ENCODE measurements at places on chromosomes 2 and 18. TPM values are rescaled to one million over a fixed set of nuclear protein-coding genes. Genes with fewer than 3 reads are reported as not detected.

DNA sequence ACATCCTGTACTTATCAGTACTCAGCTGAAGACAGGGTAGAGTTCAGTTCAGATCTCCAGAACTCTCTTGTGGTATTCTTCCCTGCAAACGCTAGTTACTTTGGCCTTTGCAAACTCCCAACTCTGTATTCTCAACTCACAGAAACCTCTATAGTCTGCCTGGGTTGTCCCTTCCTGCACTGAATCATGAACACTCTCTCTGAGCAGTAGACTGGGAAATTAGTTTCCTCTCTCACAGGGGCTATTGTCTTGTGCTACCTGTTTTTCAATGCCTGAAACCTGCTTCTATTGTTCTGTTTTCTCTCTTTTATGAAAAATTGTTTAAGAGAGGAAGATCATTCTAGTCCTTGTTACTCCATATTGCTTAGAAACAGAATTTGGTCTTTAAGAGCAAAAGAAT lies 134.7 kb downstream of the VIT start:
- no peak for DNase-seq

GRCh38 chr18:67219821-67220220 lies 296.7 kb downstream of the DSEL start:
- DNase-seq = no peak

DNA sequence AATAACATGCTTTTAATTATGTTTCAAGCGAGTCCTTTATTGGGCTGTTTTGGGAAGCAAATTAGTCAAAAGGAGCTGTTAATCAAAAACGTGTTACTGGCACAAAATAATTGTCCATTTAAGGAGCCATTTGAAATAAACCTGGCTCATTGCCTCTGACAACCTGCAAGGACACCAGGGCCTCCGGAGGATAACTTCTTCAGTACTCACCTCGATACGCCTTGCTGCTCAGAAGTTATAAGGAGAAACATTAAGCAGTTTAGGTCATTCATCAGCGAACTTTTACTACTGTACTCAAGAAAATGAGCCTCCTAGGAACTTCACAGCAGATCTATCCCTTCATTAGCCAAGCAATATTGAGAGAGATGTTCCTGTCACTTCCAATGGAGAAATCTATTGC lies 1579.2 kb upstream of the ACVR2A start:
- DNase-seq = no peak

DNA sequence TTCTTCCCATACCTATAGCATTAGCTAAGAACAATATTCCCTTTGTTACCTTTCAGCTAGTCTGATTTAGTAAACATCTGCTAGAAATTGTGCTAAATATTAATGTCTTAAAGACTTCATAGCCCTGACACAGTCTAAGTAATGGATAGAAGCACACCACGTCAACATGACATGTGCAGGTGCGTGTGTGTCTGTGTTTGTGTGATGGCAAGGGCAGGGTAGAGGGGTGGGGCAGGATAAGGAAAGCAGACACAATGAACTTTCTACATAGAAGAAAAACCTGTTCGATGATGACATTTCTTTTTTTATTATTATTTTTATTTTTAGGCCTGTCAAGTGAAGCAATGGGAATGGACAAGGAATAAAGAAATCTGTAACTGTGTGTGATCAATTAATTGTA lies 223.3 kb downstream of the NOL4 start:
- no peak for DNase-seq

DNA sequence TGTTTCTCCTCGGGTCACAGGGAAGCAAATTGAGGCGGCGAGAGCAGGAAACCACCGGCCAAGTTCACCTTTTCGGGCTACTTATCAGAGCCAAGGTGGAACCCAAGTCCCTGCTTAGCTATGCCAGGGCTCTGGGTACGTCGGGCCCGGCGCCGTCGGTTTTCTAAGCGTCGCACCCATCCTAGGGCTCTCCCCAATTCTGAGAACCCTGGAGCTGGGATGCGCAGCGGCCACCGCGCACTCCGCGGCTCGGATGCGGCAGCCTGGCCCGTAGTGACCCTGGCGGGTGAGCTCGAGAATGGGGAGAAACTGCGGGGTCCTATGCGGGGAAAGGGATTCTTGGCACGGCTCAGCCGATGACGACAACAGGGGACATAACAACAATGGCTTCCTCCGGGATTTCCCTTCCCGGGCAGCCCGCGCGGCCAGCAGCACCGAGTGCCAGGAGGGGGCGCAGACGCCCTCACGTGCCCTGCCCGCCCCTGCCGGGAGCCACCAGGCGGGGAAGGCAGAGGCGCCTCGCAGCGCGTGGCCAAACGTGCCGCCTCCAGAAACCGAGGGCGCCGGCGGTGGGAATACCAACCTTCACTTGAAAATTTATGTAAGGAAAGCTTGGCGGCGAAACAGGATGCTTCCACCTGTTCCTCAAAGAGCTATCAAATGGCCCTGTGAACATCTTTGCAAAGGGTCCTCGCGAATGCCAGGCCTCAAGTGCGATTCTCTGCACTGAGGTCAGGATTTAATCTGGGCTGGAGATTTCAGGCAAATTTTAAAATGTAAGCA lies 2.1 kb upstream of the SLC30A3 start:
- DNase-seq = peak; percentile 96

DNA sequence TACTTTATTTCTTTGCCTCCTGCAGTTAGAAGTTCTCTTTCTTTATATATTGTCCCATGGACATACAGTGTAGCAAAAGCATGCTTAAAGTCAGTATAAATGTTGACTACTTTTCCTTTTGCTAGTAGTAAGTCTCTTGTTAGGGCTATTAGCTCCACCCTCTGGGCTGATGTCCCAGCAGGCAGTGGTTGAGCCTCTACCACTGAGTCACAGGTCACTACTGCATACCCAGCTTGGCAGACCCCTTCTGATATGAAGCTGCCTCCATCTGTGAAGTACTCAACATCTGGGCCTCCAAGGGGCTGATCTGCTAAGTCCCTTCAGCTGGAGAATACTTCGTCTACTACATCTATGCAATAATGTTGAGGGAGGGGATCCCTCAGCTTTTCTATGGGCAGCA lies 61.0 kb upstream of the SLC35G4 start:
- DNase-seq = no peak

DNA sequence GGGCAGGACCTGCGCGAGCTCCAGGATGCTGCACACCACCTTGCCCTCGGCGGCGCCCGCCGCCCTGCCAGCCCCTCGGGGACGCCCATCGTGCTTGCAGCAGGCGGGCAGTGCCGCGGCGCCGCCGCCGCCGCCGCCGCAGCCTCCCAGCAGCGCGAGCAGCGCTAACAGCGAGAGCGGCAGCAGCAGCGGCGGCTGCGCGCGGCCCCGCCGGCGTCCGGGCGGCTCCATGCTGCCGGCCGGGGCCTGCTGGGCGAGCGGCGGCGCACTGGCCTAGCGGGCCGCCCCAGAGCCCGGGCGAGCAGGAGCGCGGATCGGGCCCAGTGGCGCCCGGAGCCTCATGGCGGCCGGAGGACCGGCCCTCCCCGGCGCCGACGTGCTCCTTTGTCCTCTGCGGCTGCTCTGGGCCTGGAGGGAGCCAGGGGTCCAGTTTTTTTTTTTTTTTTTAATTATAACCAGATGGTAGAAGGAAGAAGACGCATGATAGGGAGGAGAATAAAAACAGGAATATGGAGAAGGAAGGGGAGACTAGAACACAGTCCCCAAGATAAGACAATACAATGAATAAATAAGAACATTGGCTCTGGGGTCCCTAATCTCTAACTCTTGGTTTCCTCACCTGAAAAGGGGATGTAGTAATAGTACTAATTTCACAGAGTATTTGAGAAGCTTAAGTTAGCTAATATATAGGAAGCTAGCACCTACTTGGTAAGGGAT lies 17.1 kb upstream of the ANKRD62 start:
- DNase-seq = peak; percentile 94

DNA sequence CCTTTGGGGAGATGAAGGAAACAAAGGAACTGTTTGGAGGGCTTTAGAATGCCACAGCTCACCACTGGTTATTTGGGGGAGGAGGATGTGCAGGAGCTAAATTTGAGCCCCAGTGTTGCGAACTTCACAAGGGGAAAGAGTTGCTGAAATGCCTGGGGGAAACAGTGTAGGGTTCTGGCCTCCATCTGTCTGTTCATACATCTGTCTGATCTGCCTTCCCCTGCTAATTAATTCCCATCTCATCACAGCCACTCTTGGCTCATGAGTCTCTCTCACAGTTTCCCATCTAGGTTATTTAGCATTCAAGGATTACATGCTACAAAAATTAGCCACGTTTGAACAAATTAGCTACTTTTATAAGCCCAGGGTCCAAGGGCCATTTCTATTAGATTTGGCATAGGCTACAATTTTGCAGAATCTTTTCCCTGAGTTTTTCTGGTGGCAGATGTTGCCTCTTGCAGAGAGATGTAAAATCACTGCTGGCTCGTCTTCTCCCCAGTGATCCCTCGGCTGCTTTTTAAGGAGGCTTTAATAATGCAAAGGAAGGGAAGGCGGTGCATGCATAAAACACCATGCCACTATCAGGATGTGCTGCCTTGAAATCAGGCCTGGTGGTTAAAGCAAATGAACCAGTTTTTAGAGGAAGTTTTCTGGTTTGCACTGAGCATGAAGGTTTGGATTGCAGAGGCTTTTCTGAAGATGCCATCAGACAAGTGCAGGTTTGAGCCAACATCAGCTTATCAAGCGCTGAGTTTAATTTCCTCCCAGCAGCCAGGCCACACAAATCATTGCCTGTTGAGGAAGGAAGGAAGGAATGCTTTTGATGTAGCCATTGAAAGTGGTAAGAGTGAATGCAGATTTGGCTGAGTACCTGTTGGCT lies 35.0 kb downstream of the ADD2 start:
- DNase-seq = no peak

- DNase-seq = no peak
These were observed 53.1 kb downstream of the CTDP1 start for GRCh38 chr18:79732721-79733025.

- DNase-seq = peak; percentile 81
These were observed 550.2 kb upstream of the SETBP1 start for GRCh38 chr18:44130376-44130942.

- no peak for DNase-seq
These were observed 157.1 kb upstream of the SCN7A start for GRCh38 chr2:166651080-166651675.

- no peak for DNase-seq
These were observed 34.1 kb upstream of the ASPRV1 start for GRCh38 chr2:69995511-69995910.

DNA sequence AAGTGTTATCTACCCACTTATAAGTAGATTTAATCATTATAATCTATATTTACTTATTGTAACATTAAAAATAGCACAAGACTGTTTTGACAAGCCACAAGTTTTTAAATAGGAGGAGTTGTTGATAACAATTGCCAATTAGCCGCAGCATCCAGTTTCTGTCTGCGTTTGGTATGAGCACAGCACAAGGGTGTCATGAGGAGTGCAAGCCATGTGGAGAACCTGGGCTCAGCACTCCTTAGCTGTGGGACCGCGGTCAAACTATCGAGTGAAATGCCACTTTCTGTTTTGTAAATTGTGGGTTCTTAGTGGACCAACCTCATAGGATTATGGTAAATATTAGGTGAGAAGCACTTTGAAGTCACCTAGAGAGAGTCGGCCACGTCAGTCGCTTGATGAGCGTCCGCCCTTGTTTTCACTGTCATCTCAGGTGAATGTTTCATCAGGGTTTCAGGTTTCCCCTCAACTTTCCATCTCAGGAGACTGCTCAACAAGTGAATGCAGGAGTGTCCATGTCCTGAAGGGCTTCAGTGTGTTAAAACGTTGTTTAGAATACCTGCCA lies 294.5 kb downstream of the ZNF407 start:
- no peak for DNase-seq

DNA sequence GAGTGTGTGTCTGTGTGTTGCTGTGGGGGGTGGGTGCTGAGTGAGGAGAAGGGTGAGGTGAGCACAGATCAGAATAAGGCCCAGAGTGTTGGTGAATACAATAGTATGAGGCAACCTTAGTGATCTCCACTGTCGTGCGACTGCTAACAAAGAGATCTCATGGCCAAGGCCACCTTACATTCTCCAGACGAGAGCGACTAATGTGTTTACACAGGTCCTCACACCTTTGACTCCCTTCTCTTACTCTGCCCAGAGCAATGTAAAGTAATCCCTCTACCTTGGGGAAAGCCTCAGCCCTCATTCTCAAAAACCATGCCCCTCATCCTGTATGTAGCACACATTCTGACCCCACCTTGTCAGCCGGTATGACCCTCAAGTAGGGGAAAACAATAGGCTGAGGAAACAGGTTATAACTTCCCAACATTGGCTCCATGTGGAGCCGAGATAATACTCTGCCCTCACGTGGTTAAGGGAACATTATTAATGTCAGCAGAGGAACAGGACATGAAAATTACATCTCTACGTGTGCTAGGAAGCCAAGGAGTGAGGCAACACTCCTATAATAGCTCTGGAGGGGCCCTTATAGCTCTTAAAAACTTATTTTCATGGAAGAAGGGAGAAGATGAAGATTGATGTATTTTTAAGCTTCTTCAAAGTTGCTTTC lies 323.0 kb upstream of the NT5C1B start:
- no peak for DNase-seq

GRCh38 chr18:8008033-8008432 lies 440.9 kb downstream of the PTPRM start:
- DNase-seq = no peak

DNA sequence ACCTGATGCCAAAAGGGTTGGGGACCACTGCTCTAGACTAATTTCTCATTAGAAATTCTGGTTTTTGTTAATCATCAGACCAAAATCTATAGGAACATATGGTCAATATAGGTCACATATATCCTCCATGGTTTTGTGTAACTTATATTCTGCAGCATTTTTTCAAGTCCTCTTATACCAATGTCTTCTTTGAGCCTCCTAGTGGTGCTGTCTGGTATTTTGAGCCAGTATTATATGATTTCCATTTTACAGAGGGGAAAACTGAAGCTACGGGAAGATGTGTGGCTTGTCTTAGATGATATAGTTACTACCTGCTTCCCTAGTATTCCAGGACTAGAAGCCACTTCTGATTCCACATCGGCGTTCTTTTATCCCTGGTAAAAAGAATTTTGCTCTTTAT lies 13.8 kb downstream of the MAPK4 start:
- no peak for DNase-seq

GRCh38 chr2:5315041-5315440 lies 377.1 kb upstream of the SOX11 start:
- DNase-seq = no peak

DNA sequence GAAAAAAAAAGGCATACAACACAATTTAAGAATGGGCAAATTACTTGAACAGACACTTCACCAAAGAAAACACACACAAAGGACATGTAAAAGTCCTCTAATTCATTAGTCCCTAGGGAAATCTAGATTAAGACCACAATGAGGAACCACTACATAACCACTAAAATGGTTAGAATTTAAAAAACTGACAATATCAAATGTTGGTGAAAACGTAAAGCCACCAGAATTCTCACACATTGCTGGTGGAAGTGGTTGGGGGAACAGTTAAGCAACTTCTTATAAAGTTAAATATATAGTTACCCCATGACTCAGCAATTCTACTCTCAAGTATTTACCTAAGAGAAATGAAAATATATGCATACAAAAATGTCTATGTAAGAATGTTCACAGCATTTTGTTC lies 11.8 kb downstream of the RTN4 start:
- no peak for DNase-seq

GRCh38 chr2:6855860-6856547 lies 9.7 kb downstream of the CMPK2 start:
- no peak for DNase-seq

Gene POTEI
- not detected for total RNA-seq

Gene TMEM182
- 1.4 TPM for total RNA-seq

Gene TNFAIP6
- 43.1 TPM for total RNA-seq

Gene C1GALT1C1L
- total RNA-seq = 1.2 TPM

Gene LRRC30
- total RNA-seq = not detected
